ENCODE measurements at places on chromosomes 1 and 21.

DNA sequence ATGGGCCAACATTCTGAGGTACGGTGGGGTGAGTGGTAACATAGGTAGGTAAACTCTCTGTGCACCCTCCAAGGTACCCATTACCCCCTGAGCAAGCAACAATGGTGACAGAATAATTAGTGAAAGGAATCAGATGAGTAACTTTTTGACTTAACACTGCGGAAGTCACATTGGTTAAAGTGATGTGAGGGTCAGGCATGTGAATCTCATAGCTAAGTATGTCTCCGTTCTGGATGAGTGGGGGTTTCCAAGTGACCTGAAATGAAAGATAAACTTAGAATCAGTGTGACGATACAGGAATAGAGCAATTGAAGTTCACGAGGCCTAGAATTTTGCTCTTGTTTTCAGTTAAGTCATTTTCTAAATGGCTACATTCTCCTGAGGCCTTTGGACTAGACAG lies 311.7 kb downstream of the KCTD3 start:
- no peak for DNase-seq

DNA sequence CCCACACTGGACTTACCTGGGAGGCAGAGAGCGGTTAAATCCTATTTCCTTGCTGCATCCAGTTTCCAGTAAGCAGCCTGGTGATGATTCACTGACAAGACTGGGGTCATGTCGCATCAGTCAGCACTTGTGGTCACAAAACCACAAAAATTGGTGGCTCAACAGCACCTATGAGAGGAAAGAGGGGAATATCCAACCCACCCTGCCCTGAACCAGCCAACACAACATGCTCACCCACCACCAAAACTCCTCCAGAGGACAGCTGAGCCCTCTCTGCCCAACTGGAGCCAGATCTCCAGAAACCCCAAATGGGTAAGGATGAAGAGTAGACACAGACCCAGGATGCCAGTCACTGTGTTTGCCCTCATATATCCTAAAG lies 64.0 kb downstream of the CD46 start:
- no peak for DNase-seq

GRCh38 chr1:209190591-209191261 lies 392.8 kb upstream of the CAMK1G start:
- peak; percentile 12 for DNase-seq

GRCh38 chr1:218802799-218803198 lies 370.9 kb upstream of the LYPLAL1 start:
- no peak for DNase-seq

GRCh38 chr1:89927049-89927448 lies 67.9 kb upstream of the ZNF326 start:
- DNase-seq: no peak

DNA sequence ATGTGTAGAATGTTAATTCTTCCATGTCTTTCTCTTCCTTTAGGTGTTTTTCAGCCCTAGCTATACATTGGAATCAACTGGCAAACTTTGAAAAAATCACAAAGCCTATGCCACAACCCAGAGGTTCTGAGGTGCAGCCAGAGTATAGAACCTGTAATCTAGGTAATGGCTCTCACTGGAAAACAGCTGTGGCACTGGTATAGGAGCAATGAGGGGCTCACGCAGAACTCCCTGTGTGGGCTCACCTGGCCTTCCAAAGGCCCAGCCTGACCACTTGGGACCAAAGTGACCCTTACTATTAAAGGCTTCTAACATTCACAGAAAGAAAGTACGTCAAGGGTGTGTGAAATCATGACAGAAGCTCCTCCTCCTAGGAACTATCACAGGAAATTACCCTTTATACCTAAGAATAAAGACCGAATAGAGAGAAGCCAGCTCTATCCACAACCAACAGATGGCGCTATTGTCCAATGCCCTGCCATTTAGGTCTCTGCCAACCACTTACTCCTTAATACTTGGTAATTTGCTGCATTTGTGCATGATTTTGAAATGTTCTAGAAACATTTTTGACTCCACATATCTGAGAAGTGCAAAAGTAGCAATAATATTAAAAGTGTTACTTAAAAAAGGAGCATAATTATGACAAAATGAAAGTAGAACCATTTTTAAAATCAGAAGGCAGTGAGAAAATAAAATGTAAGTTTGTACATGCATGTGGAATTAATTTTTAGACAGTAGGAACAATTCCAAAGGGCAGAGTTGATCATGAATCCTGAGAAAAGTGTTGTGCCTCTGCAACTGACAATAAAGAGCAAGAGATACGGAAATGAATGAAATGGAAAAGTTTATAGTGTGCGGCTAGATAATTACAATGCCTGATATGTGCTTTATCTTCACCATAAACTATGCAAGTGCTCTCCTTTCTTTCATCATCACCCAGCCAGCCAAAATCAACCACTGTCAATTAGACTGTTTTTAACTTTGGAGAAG lies 93.1 kb upstream of the HAO2 start:
- peak; percentile 72 for DNase-seq

DNA sequence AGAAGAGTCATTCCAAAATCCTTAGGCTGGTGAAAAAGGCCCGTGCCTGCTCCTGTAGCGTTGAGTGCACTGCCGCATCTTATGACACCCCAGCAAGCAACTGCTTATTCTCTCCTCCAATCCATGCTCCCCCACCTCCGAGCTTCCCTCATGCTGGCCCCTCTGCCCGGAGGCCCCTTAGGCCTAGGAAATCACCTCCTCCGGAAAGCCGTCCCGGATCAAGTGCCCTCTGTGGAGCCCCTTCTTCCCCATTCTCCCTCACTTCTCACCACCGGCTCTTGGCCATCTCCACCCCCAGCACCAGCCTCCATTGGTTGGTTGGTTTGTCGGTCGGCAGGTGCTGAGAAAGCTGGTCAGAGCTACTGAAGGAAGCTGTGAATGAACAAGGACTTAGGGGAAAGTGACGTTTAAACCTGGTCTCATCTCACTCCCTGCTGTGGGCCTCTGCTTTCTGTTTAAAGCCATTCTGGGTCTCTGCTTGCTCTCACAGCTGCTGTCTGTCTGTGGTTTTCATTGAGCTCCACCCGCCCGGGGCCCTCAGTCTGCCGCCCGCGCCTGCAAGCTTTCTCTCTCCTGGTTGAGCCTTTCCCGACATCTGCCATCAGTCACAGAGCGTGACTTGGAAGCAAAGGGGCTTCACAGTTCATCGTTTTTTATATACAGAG lies 122.2 kb downstream of the KCNN3 start:
- DNase-seq: no peak

- no peak for DNase-seq
Measured at GRCh38 chr1:236394879-236395229, 768 bp downstream of the EDARADD start.

DNA sequence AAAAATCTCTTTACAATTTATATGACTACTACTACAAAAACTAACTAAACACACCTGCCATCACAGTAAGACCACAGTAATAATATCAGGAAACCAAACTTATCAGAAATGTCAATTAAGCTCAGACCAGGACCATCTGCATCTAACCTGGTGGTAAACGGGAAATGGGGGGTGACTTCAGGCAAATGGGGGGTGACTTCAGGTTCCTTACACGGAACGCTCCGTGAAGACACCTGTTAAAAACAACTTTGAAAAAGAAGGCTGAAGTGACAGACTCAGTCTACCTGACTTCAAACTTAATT lies 15.8 kb downstream of the PRDM15 start:
- DNase-seq: no peak

GRCh38 chr1:232280910-232281309 lies 349.0 kb downstream of the SIPA1L2 start:
- DNase-seq: no peak

GRCh38 chr1:203299169-203299568 lies 6.2 kb upstream of the BTG2 start:
- no peak for DNase-seq

- DNase-seq: no peak
Measured at GRCh38 chr1:180028864-180029263, 74.3 kb downstream of the CEP350 start.

- DNase-seq: no peak
Measured at GRCh38 chr1:185929776-185930175, 195.6 kb downstream of the HMCN1 start.

GRCh38 chr1:188462837-188463236 lies 1634.1 kb downstream of the PLA2G4A start:
- DNase-seq: no peak

- peak; percentile 8 for DNase-seq
Measured at GRCh38 chr1:34060901-34061415, 104.1 kb downstream of the CSMD2 start.

DNA sequence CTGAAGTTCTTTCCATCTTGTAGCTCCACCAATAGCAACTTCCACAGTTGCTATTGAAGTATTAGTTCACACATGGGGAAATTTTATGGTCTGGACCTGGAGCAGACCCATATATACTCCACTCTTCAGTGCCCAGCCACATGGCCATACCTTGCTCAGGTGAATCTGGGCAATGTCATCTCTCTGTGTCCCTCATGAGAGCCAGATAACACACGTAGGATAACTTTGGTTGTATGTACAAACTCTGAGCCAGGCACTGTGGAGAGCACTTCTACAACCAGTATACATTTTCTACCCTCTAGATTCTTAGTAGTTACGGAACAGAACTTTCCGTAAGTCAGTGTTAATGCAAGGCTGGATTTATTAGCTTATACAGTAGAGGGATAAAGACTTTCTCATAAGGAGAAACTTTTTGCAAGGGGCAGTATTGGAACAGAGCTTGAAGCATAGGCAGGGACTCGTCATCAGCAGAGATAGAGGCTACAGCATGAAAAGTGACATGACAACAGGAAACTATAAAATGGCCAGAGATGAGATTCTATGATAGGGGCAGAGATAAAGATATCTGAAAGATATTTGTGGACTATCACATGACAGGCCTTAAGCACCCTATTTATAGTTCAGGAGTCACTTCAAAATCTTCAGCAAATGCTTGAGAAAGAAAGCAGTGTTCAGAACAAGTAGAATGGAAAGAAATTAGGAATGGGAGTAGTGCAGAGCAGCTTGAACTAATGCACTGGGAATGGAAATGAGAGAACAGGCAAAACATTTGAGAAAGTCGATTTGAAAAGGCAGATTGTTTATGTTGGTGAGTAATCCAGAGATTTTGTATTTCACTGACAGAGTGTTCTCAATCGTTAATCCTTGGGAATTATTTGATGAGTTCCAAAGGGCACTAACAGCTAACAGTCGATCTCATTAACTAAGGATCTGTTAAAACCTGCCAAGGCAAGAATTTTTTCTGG lies 481.8 kb downstream of the USP25 start:
- no peak for DNase-seq

DNA sequence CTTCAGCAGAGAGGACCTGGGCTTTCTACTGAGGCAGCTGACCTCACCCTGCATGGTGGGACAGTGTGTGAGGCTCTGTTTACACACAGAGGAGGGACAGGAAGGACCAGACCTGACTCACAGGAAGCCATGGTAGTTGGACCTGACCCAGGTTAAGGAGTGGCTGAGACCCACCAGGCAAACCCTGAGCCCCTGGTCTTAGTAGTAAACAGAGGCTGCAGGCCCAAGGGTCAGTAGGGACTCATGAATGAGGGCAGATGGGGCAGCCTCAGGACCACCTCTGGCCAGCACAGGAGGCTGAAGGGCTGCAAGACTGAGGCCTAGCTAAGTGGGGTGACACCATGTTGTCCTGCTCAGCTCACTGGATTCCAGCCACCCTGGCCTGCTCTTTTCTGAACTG lies 273.2 kb downstream of the GRIK3 start:
- no peak for DNase-seq

DNA sequence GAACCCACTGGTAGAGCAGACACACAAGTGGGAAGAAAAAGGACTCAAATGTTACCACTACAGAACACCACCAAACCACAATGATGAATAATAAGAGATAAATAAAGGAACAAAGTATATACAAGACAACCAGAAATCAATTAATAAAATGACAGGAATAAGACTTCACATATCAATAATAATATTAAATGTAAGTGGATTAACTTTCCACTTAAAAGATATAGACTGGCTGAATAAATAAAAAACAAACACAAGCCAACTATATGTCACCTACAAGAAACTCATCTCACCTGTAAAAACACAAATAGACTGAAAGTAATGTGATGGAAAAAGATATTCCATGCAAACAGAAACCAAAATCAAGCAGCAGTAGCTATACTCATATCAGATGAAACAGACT lies 6.9 kb upstream of the CLIC6 start:
- no peak for DNase-seq

DNA sequence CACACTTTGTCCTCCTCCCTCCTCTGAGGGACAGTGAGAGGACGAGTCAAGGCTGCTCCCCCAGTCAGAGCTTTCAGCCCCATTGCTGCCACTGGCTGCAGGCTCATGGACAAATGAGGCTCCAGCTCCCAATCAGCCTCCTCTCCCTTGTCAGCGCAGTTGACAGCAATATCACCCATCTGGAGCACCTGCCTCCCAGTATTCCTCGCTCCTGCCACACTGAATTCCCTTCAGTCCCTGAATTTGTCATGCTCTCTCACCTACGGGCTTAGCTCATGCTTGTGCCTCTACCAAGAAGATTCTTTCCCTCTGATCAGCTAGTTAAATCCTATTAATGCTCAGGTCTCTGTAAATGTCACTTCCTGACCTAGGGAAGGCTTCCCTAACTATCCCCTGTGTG lies 54.4 kb upstream of the SYT6 start:
- DNase-seq: no peak

- no peak for DNase-seq
Measured at GRCh38 chr1:100414693-100415497, 62.6 kb downstream of the CDC14A start.

DNA sequence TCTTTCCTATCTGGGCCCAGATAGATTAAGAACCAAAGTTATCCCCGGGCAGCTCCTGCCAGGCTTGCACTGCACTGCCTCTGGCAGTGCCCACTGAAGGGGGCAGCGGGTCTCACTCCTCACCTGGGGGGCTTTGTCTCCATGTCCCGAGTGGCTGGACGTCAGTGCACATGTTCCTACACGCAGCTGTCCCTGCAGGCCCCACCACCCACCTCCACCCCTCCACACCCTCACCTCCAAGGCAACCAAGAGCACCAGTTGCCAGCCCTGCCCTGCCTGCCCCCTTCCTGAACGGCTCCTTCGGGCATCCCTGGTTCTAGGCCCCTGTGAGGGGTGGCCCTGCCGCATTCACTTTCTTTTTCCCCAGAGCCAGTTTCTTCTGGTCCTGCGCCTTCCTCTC lies 147.2 kb downstream of the PEX14 start:
- no peak for DNase-seq

- no peak for DNase-seq
Measured at GRCh38 chr21:34890724-34891612, 158.1 kb downstream of the RUNX1 start.

DNA sequence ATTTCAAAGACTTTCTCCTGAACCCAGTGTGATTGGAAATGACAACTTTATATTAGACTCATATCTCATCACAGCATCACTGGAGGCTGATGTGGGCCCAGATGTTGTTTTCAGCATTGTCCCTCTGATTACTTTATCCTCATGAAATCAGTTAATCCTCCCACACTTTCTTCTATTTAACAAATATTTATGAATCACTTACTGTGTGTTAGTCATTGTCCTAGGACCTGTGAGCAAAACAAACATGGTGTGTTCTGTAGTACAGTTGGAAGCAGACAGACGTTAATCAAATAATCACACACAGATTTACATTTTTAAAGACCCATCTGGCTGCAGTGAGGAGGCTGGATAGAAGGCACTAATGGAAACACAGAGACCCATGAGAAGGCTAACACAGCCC lies 383.7 kb downstream of the PRDM2 start:
- no peak for DNase-seq
